ENCODE measurements at places on chromosomes 1 and 21. TPM values are rescaled to one million over a fixed set of nuclear protein-coding genes. Genes with fewer than 3 reads are reported as not detected.

DNA sequence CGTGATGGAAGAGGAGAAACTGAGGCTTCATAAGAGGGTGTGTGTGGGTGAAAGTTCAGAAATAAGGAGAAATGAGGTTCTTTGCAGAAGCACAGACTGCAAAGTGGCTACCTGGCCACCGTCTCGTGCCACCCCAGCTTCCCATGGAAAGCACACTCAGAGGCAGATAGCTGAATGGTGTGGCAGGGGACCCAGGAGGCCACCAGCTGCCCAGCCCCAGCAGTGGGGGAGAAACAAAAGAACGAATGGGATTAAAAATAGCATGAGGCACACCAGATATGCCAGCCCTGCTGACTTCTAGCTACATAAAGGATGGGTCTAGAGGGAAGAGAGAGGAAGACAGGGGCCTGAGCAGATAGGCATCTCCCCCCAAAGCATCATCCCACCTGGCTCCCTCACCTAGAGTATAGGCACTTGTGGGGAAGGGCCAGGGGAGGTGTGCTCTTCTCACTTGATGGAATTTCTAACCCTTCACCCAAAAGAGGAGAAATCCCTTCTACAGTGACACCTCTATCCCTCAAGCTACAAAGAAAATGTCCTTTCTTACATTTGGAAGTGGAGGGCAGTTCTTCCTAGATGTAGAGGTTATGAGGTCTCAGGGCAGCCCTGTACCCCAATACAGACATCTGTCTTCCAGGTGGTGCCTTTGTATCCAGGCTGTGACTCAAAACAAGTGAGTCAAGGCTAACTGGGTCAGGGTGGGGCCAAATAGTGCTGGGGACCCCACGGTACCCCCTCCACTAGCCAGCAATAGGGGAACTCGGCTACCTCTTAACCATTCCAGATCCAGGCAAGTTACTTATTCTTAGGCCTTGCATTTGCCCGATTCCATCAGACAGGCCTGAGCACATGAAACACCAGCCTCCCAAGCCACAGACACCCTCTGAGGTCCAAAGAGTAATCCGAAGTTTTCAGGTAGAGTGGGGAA, 3.5 kb downstream of the HDGF start:
- DNase-seq, result no peak

GRCh38 chr21:39119891-39120290, 63.4 kb downstream of the PSMG1 start:
- no peak for DNase-seq

GRCh38 chr1:90728502-90729287, 11.6 kb upstream of the BARHL2 start:
- no peak for DNase-seq

DNA sequence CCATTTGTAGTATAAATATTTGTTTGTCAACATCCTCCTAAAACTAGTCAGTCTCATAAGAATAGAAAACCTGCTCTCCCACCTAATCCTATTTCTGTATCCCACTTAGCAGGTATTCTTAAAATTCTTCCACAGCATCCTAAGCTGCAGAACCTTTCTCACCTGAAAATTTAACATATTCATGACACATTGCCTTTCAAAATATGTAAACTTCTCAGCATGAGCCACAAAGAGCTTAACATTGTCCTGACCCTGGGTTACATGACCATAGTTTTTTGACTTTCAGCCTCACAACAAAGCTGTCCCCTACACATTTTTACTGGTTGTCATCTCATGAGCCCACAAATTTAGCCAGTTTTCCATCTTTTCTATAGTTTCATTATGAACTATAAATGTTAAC, 712.1 kb downstream of the LTN1 start:
- no peak for DNase-seq

- no peak for DNase-seq
Measured at GRCh38 chr1:228646717-228647522, 88.4 kb upstream of the RHOU start.

IL12RB2 gene
- not detected for total RNA-seq
